ENCODE measurements at places on chromosomes 1 and 21. TPM values are rescaled to one million over a fixed set of nuclear protein-coding genes. Genes with fewer than 3 reads are reported as not detected.

The MTARC1 gene
- polyA plus RNA-seq = 136 TPM

The TMEM54 gene
- 41.3 TPM for polyA plus RNA-seq

The FAM43B gene
- polyA plus RNA-seq = 0.80 TPM

The KANK4 gene
- polyA plus RNA-seq = 8.1 TPM

The PRR9 gene
- polyA plus RNA-seq = not detected

The CD1C gene
- 0.24 TPM for polyA plus RNA-seq

Data from adipose tissue (tissue), 3 donors.